Natural killer cell (primary cell): ENCODE measurements at places on chromosomes 16 and 17.

DNA sequence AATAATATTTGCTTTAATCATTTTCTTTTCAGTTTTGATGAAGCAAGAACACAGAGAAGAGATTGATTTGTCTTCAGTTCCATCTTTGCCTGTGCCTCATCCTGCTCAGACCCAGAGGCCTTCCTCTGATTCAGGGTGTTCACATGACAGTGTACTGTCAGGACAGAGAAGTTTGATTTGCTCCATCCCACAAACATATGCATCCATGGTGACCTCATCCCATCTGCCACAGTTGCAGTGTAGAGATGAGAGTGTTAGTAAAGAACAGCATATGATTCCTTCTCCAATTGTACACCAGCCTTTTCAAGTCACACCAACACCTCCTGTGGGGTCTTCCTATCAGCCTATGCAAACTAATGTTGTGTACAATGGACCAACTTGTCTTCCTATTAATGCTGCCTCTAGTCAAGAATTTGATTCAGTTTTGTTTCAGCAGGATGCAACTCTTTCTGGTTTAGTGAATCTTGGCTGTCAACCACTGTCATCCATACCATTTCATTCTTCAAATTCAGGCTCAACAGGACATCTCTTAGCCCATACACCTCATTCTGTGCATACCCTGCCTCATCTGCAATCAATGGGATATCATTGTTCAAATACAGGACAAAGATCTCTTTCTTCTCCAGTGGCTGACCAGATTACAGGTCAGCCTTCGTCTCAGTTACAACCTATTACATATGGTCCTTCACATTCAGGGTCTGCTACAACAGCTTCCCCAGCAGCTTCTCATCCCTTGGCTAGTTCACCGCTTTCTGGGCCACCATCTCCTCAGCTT is 45.0 kb downstream of the ESRP2 start:
- no peak for DNase-seq

DNA sequence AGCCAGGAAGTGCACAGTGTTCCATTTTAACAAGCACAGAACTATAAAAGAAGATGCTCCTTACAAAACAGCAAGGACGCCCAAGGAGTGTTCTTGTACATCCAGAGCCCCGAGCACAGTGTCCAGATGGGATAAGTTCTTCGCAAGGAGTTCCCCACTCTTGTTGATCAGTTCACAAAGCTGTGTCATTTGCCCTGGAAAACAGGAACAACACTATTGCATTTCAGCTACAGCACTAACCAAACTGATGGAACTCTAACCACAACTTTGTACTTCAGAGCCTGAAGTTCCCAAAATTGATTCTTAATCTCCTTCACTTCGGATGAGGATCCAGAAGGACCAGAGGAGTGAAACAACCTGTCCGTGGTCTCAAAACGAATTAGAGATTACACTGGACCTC is 5.1 kb downstream of the COPS3 start:
- no peak for DNase-seq

DNA sequence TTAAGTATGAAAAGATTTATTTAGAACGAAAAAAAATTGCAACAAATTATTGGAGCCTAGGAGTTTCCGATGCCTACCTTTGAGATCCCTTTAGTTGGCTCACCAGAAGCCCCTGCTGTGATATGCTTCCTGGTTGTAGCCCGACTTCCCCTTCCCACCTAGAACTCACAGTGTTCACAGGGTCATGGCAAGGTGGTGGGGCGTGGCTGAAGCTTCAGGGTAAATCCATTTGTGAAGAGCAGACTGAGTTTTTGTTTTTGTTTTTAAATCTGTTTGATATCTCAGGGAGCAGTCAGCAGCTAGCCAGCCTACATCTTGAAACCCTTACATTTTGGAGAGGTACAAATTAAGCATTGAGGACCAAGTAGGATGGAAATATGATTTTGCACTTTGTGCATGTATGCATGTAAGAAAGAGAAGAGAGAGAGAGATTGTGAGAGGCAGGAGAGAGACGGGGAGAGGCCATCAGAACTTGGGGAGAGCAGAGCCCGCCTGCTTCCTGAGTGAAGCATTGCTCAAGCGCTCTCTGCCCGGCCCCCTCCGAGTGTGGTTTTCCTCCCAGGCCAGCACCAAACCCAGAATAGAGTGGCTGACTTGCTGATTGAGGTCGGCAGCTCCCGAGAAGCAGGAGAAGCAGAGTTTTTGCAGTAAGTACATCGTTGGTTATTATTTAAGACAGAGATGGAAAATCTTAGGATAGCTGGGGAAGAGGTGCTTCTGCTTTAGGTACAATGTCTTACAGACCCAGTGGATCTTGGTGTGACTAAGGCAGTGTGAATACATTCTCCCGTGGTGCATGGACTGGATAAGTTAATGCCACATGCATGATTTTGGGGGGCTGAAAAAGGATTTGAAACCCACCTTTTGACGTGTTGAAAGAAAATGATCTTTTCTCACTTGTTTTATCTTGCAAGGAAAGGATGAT is 64.2 kb downstream of the SPECC1 start:
- peak; percentile 40 for DNase-seq

DNA sequence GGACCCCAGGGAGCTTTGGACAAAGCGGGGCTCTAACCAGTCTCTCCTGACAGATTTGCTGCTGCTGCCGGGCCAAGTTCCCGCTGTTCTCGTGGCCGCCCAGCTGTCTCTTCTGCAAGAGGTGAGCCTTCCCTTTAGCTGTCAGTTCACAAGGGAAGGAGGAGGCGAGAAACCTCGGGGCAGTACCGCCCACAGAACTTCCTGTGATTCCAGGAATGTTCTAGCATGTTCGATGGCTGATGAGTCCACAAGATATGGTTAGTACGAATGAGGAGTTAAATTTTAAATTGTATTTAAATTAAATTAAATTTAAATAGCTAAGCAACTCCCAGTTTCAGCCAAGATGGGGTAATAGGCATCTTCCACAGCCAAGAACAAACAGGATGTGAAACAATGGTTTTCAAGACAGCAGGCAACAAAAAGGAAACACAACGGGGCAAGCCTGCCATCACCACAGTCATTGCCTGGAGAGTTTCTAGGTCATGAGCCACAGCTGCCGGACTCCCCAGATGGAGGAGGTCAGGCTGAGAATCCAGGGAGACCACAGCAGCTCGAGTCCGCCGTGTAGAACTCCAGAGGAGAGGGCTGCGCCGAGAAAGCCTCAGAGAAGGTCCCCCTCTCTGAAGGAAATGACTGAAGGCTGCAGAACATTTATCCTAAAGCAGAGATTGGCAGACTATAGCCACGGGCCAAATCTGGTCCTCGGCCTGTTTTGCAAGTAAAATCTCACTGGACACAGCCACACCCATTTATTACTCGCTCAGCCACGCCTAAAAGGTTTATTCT is 9.5 kb upstream of the TCF25 start:
- DNase-seq, result peak; percentile 72

DNA sequence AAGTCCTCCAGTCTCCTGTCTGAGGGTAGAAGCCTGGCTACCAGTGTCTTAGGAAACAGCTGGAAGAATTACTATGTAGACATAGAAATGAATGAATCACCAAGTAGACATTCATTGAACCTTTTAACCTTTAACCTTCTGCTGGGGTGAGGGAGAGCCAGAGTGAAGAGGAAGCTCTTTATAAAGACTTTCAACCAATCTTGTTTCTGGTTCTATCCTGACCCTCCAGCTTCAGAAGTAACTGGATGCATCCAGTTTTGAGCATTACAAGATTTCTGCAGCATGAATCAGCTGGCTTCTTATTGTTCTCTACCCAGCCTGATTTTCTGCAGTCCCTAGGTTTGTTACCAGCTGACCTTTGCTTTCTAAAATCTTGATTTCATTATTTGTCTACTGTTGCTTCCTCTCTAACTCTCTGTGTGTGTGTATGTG is 8.5 kb downstream of the TEKT1 start:
- no peak for DNase-seq

- DNase-seq, result no peak
Observed at GRCh38 chr16:12127244-12127643, 150.7 kb downstream of the SNX29 start.

GRCh38 chr16:673399-673991 is 2.0 kb upstream of the RHBDL1 start:
- DNase-seq, result no peak

- no peak for DNase-seq
Observed at GRCh38 chr17:28553000-28553505, 629 bp upstream of the UNC119 start.

DNA sequence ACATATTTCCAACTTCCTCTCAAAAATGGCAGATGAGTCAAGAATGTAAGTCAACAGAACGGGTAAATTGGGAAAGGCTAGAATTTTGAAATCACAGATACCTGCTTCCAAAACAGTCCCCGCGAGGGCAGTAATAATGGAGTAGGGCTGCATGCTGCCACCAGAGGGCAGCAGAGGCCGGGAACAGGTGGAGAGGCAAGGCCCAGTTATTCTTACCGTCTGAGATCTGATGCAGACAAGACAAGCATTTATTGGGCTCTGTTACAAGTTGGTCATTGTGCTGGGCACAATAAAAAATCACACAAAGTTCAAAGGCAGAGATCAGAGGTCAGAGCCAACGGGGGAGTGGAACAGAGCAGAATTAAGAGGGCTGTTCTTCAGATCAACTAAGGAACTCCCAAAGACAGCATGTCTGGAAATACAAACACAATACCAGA is 8.8 kb upstream of the MLKL start:
- DNase-seq, result peak; percentile 75

GRCh38 chr17:78268951-78269905 is 37.8 kb downstream of the TMEM235 start:
- DNase-seq, result no peak

DNA sequence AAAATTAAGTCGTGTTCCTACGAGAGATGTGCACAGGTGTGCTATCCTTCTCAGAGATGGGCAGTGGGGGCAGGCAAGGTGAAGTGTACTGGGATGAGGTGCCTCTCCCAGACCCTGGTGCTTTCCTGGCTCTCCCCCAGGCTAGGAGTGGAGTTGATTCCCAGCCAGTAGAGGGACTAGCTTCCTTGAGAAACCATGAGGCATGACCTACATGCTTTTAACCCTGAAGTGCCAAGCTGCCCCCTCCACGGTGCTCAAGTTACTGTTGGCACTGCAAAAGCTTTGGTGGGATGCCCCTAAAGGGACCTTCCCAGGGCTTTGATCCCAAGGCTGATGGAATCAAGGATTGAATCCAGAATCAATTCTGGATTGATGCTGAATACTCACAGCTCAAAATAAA is 47.0 kb upstream of the SREBF1 start:
- DNase-seq, result no peak

- DNase-seq, result no peak
Observed at GRCh38 chr17:77352441-77352840, 211.7 kb downstream of the SEC14L1 start.

GRCh38 chr17:29576214-29577000 is 7.9 kb downstream of the TP53I13 start:
- no peak for DNase-seq

- DNase-seq, result no peak
Observed at GRCh38 chr16:74480150-74481029, 59.1 kb upstream of the CLEC18B start.

DNA sequence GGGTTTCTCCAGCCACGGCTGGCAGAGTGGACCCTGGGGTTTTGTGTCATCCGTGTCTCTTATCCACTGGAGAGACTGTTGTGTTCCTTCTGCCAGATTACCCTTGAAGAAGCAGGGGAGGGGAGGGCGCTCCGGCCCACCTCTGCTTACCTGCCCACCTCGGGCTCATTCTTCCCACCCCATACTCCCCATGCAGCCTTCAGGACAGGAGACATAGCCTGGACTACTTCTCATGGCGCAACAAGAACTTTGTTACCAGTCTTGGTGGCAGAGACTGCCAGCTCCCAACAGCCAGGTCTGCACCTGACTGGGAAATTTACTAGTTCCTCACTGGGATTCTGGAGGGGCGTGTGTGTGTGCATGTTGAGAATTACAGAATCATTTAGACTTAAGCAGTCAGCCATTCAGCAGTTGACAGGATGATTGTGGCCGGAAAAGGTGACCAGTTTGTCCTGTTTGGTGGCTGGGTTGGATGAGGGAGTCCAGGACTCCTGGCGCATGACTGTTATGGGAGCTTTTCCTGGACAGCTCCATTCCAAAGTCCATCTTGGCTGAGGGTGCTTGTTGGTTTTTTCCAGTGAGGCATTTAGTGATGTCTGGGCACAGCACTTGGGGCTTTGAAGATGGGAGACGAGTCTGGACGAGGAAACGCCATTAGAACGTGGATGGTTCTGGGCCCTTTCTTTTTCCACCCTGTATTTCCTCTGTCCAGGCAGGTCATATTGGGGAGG is 8.7 kb downstream of the GSE1 start:
- DNase-seq, result no peak

GRCh38 chr17:49000943-49001342 is 3.8 kb downstream of the IGF2BP1 start:
- no peak for DNase-seq

- no peak for DNase-seq
Observed at GRCh38 chr17:51995797-51996403, 162.6 kb downstream of the CA10 start.

DNA sequence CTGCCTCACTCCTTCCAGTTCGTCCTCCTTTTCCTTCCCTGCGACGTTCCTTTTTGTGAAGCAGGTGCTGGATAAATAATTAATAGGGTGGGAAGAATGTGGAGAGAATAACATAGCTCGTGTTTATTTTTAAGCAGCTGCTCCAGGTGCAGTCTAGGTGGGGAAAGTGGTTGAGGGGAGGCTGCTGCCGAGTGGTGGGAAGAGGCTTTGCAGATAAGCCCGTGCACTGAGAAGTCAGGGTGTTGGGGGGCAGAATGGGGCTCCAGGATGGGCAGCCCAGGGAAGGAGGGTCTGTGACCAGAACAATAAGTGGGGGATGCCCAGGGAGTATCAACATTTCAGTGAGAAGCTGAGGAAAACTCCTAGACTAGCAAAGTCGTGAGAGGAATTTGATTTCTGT is 300.5 kb downstream of the CPPED1 start:
- DNase-seq, result no peak

DNA sequence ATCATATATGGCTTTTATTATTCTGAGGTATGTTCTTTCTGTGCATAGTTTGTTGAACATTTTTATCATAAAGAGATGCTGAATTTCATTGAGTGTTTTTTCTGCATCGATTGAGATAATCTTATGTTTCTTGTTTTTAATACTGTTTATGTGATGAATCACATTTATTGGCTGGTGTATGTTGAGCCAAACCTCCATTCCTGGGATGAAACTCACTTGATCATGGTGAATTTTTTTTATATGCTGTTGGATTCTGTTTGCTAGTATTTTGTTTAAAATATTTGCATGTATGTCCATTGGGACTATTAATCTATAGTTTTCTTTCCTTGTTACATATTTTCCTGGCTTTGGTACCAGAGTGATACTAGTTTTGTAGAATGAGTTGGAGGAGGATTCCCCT is 500.2 kb downstream of the CDH11 start:
- DNase-seq, result no peak

- no peak for DNase-seq
Observed at GRCh38 chr17:72631568-72631948, 460.9 kb downstream of the SLC39A11 start.

DNA sequence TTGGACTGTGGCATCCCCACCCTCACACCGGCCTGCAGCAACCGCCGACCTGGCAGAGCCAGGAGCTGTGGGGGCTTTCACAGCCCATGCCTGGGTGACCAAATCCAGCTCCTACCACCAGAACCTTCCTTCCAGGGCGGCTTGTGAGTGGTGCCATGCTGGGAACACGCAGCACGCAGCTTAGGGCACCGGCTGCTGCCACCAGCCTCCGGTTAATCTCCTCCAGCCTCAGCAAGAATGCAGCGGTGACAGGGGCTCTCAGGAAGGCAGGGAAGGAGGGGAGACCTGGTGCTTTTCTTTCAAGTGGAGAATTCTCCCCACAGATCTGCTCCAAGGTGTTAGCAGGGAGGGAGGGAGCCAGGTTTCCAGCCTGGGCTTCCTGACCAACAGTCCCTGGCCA is 32.3 kb upstream of the ANKRD40CL start:
- no peak for DNase-seq
